ENCODE measurements at places on chromosomes 3 and 15.
A peak's percentile ranks its signal among the peaks of the same experiment; 100 is the strongest.

GRCh38 chr3:185270956-185271332 is 17.1 kb upstream of the EHHADH start:
- no peak for DNase-seq

GRCh38 chr3:181326637-181327223 is 337.2 kb upstream of the DNAJC19 start:
- no peak for DNase-seq

DNA sequence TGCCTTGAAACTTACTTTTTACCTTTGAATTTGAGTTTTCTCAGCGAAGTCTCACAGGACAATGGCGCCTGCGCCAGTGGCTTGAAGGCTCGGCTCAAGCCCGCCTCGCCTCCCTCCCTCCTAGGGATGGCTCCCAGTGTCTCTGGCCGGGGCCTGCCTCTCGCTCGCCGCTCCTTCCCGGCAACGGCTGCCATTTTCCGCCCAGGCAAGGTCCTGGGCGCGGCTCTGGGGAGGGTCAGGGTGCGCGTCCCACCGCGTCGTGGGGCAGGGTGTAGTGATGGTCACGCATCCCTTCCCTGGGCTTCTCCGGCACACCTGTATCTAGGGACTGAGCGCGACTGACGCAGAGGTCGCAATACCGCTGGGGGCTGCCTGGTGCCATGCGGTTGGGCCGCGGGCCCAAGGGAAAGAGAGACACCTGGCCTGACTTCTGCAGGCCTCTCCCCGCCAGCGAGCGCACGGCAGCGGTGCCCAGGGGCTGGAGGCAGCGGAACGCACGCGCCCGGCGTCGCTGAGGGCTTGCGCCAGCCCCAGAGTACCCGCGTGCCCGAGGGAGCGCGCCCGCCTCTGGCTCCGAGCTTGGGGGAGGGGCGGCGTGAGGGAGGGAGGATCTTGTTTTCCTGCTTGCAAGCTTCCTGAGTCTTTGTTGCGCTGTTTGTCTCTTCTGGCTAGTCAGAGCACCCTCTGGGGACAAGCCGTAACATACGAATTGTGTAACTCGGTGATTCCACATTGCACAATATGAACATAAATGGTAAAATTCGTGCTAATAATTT is 20.7 kb upstream of the FEM1B start:
- peak; percentile 96 for DNase-seq

DNA sequence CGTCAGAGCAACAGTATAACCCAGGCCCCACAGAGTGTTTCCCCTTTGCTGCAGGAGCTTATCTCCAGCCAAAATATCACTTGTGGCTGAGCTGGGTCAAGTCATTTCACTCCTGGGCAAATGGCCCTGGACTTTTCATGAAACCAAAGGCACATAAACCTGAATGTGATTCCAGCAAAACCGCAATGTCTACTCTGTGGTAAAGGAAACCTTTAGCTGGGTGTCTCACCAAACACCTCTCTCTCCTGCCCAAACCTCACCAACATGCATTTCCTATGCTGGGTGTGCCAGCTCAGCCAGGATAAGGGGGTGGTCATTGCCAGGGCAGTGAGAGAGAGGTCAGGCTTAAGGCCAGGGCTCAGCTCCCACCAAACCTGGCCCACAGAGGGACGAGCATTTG is 67.4 kb downstream of the GTPBP8 start:
- DNase-seq, result no peak

DNA sequence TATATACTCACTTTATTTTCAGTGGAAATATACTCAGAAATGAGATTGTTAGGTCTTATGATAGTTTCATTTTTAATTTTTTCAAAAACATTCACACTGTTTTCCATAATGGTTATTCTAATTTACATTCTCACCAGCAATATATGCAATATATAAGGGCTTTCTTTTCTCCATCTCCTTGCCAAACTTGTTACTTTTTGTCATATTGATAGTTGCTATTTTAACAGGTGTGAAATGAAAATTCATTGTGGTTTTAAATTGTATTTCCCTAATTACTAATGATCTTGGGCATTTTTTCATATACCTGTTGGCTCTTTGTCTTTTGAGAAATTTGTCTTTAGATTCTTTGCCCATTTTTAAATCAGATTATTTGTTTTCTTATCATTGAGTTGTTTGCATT is 325.2 kb downstream of the DIPK2A start:
- no peak for DNase-seq

DNA sequence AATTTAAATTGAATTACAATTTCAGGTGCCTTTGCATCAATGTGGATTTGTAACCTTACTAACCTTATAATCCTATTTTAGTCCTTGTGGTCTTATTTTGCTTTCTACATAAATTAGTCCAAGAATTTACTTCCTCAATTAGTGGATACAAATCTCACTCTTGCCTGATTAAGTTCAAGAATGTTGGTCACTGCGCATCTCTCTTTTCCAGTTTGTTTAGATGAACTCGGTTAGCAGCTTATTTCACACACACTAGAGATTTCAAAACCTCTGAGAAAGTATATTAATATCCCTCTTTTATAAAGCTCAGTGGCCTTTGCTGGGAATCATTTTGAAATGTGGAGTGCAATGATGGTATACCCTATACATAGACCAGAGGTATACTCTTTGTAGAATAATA is 243.4 kb downstream of the DTWD1 start:
- DNase-seq, result no peak

DNA sequence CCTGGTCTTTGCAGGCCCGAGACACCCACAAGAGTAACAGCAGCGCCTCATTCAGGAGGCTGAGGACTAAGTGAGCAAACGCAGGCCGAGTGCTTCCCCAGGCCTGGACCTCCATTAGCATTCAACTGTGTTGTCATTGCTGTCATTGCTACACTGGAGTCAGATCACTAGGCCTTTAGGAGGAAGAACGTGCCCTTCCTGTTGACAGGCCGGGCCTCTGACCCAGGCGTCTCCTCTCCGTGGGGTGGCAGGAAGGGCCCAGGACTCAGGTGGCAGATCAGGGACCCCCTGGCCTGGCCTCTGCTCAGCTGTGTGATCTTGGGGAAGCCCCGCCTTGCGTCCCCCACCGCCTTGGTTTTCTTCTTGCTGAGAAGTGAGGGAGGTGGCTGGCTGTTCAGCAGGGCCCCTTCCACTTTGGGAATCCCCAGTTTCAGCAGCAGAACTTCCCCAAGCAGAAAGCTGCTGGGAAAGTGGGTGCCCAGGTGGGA is 19.1 kb downstream of the ZDHHC19 start:
- no peak for DNase-seq

GRCh38 chr3:18732474-18732873 is 307.3 kb upstream of the SATB1 start:
- DNase-seq, result no peak

DNA sequence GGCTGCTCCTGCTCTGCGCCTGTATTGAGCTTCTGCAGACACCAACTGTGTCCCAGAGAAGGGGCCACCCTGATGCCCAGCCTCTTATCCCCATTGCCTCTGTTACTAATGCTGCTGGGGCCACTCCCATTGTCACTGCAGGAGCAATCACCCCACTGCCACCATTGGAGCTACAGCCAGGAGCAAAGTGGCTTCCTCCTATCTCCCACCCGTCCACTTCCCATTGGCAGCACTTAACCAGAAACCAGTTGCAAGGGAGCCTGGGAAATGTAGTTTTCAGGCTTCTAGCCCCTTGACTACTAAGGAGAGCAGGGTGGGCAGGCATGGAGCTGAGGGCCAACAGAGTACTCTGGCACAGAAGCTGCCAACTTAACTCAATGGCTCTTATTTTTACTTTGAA is 55.9 kb upstream of the KLF13 start:
- peak; percentile 63 for DNase-seq

DNA sequence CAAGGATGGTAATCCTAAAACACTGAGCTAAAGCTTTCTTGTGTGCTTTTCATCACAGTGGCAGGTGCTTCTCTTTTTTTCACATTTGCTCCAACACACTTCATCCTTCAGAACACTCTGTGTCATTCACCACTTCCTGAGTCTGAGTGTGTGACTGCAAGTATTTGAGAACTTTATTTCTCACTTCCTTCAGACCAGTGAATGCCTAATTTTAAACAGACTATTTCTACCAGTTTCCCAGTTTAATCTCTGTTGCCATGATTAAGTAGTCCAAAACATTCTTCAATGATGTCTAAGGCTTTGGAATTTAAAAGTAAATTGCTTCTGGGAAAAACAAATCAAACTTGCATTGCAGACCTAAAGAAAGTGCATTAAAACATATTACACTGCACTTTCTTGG is 541.2 kb downstream of the RBMS3 start:
- DNase-seq, result no peak

DNA sequence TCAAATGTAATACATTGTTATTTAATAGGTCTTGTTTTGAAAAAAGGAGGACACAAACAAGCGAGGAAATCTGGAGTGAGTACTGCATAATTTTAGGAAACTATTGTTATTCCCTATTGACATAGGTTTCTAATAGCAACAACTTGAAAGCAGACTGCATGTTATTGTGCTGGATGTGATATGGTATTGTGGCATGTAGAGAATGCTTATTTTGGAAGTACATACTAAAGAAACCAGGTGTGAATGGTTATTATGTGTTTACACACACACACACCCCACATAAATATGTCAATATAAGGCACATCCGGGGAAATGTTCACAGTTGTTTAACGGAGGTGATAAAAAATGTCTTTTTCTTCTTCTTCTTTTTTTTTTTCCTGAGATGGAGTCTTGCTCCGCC is 5.9 kb upstream of the MORF4L1 start:
- no peak for DNase-seq

Data from islet precursor cell (in vitro differentiated cells).